ENCODE measurements at places on chromosomes 3 and 15.

DNA sequence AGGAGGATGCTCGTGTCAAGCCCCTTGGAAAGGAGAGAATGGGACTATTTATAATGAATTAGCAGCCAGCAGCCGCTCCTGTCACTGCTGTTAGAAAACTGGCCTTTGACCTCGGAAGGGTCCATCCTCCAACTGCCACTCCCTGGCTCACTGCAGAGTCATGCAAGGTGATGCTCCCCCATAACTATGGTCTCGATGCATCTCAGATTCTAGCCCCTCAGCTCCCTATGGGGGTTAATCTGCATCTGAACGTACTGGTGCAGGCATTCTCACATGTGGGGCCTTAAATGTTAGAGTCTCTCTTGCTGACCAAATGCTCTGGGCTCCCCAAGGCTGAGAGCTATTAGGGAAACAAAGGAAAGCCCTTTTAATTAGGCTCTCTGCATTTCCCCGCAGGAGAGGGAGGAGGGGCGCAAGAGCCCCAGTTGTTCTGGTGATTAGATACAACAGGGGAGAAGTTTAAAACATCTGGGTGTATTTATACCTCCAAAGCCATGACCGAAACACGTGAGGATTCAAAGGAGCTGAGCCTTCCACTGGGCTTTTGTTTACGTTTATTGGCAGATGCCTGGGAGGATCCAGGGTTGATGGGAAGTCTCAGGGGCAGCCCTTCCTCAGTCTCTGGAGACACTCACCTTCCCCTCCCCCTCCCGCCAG is 182.5 kb downstream of the OPA1 start:
- no peak for DNase-seq

GRCh38 chr15:50876989-50877360 is 31.5 kb upstream of the AP4E1 start:
- DNase-seq = peak; percentile 76

DNA sequence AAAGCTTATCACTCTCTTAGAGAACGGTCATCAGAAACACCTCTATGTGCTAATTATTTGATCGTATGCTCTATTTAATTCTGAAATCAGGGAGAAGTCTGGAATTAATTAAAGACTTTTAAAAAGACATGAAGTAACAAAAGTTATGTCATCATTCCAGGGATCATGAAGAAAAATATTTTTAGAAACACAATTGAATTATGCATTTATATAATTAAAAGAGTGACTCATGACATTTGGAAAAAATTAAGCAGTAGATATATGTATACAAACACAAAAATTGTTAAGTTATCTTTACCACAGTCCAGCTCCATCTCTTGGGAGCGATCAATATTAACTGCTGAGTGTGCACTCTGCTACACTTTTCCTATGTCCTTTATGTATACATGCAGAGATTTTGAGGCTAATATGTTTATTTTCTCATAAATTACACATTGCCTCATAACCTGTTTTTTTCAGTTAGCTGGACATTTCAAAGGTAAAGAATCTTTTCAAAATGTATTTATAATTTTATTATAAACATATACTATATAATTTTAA is 717.7 kb downstream of the GBE1 start:
- no peak for DNase-seq

- DNase-seq = no peak
Observed at GRCh38 chr3:128266453-128266852, 113.2 kb downstream of the EEFSEC start.

GRCh38 chr3:4174791-4175190 is 128.4 kb upstream of the SETMAR start:
- no peak for DNase-seq

DNA sequence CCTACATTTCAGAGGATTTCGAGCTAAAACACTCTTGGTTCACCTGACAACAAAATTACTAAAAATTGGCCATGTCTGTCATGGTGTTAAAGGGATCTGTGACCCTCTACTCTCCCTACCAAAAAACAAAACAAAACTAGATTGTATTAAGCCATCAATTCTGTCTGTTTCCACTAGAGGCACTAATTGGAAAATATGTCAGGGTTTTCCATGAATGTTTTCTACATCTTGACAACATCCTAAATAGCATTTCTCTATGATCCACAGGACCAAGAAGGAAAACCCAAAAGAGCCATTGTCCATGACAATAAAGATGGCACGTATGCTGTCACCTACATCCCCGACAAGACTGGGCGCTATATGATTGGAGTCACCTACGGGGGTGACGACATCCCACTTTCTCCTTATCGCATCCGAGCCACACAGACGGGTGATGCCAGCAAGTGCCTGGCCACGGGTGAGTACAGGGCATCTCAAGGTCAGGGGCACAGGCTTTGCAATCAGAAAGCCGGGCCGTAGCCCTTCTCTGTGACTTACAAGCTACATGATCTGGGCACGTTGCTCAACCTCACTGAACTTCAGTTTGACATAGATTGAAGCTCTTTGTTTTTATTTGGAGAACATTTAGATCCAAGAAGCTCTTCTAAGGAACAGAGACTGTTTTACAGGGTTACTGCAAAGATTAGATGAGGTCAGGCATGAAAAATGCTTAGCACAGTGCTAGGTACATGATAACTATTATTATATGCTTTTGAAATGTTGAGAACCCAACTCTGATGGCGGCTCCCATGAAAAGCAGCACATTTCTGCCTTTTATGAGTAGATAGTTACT is 74.8 kb downstream of the DNASE1L3 start:
- no peak for DNase-seq

DNA sequence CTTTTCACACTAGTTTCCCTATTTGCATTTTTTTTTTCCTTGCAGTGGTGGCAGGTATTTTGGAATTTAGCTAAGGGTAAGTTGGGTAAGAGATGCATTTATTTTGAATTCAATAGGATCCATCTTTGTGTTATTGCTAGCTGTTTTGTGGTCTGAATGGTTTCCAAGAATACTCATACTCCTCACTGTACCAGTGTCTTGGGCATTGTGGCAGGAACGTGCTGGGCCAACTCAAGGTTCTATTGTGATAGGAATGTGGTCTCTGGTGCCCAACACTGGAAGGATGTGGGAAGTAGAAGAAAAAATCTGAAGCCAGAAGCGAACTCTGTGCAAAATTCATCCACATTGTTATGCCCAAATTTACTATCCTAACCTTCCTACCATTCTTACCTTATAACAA is 135.6 kb downstream of the RBMS3 start:
- DNase-seq = no peak

GRCh38 chr3:73653351-73653750 is 28.6 kb upstream of the PDZRN3 start:
- DNase-seq = no peak

GRCh38 chr15:55530861-55531313 is 22.9 kb upstream of the DNAAF4 start:
- no peak for DNase-seq

DNA sequence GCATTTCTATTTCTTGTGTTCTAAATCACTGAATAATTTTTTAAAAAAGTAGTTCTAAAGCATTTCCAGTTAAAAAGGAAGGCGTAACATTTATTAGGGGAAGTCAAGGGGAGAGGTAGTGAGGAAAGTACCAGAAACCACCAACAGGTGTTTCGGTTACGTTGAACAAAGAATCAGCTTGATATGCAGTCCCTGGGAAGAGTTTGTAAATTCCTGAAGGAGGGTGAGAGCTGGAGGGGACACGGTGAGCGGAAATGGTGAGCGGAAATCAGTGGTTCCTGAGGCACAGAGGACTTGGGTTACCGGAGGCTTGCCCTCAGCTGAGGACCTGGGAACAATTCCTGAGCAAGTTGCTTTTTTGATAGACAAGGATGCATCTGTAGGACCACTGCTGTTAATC is 17.8 kb downstream of the MAP2K1 start:
- no peak for DNase-seq

GRCh38 chr15:63469190-63469589 is 35.2 kb upstream of the USP3 start:
- no peak for DNase-seq

DNA sequence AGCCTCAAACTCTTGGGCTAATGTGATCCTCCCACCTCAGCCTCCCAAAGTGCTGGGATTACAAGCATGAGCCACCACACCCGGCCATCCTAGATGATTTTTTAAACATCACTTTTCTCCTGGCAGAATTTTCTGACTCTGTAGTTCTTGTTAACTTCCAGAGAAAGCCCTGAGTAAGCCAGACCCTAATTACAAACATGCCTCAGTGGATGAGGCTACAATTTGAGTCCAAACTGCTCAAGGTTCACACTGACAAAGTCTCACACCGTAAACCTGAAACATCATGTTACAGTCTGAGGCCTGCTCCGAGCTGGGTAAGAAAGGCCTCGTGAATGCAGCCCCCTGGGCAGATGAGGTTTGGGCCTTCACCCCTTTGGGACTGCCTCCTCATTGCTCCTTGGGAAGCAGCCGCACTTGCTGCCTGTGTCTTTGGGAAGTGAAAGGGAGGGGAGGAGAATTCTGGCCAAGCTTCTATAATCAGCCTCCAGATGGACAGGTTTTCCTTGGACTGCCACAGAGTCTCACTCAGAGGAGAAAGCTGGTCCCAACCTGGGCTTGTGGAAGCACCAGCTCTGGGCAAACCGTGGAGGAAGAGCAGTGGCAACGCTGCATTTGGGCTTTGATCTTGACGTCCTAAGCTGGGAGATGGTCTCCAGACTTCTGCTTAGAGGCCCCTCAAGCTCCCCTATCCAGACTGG is 46.0 kb downstream of the CA12 start:
- no peak for DNase-seq

DNA sequence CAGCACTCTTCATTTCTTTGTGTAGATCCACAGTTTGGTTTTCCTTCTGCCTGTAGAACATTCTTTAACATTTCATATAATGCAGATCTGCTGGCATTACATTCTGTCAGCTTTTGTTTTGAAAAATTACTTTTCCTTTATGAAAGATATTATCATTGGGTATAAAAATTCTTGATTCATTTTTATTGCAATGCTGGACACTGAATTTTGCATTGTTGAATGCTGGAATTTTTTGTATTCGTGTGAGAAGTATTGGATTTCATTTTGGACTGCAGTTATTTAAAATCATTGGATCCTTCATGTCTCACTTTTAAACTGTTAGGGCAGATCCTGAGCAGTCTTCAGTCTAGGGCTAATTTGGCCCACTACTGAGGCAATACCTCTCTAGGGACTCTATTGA is 67.1 kb downstream of the SNRK start:
- DNase-seq = no peak

GRCh38 chr15:59963925-59964324 is 40.2 kb upstream of the FOXB1 start:
- no peak for DNase-seq

DNA sequence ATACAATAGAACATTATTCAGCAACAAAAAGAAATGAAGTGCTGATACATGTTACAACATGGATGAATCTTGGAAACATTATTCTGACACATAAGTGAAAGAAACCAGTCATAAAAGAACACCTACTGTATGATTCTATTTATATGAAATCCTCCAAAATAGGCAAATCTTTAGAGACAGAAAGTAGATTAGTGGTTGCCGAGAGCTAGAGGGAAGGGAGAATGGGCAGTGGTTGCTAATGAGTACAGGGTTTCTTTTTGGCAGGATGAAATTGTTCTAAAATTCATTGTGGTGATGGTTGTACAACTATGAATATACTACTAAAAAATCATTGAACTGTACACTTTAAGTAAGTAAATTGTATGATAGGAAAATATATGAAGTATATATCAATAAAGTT is 6.3 kb upstream of the LRRC58 start:
- DNase-seq = no peak

DNA sequence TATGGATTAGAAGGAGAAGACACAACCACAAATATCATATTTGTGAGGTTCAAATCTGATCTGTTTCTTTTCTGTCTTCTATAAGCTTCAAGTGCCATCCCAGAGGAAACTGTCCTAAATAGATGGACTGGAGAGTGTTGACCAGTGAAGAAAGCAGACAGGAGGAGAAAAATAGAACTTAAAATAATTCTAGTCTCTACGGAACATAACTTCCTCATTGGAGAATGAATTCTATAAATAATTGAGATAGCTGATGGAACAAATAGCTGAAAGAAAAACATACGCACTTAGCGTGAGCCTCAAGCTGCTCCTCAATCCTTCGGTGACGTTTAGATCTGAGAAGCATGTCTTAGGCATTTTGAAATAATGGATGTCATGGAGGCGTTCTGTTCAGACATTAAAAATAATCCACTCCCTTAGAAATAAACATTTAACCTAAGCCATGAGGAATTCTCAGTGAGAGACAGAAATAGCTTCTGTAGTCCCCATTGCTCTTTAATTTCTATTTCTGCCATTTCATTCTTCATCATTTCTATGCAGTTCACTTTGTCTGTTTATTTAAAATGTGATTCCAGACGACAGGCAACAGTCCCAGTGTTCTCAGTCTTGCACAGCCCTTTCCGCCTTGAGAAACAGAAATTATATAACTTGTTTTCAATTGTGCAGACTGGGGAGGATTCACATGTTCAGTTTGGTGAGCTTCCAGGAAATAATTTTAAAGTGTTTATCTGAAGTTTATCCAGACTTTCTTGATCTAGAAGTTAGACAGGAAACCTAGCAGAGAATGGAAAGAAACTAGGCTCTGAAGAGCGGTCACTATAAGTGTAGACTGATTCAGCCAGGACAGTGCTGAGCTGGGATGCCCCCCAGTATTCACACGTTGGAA is 97.3 kb downstream of the NR1D2 start:
- no peak for DNase-seq

- no peak for DNase-seq
Observed at GRCh38 chr3:13519006-13519791, 29.7 kb upstream of the FBLN2 start.

DNA sequence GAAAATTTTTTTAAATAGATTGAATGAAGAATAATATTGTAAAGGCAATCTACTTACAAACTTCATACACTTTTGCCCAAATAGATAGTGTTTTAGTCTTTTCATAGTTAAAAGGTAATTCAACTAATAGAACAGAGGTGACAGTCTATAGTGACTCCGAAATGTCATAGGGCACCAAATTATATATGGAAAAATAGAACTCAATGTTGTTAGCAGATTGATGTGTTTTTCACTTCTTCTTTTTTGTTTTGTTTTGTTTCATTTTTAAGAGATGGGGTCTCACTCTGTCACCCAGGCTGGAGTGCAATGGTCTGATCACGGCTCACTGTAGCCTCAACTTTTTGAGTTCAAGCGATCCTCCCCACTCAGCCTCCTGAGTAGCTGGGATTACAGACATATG is 721 bp downstream of the CSTA start:
- DNase-seq = no peak

- DNase-seq = no peak
Observed at GRCh38 chr15:93482731-93483130, 393.7 kb upstream of the RGMA start.

- DNase-seq = no peak
Observed at GRCh38 chr15:41417418-41418195, 712 bp downstream of the RTF1 start.

GRCh38 chr15:87599616-87600015 is 656.9 kb downstream of the NTRK3 start:
- no peak for DNase-seq

- no peak for DNase-seq
Observed at GRCh38 chr3:123344907-123345594, 103.8 kb downstream of the ADCY5 start.

- DNase-seq = no peak
Observed at GRCh38 chr3:158539414-158540014, 31.5 kb upstream of the MLF1 start.

- no peak for DNase-seq
Observed at GRCh38 chr15:55707951-55708350, 35.0 kb downstream of the PRTG start.
